ENCODE measurements at places on chromosomes 5 and 9.

DNA sequence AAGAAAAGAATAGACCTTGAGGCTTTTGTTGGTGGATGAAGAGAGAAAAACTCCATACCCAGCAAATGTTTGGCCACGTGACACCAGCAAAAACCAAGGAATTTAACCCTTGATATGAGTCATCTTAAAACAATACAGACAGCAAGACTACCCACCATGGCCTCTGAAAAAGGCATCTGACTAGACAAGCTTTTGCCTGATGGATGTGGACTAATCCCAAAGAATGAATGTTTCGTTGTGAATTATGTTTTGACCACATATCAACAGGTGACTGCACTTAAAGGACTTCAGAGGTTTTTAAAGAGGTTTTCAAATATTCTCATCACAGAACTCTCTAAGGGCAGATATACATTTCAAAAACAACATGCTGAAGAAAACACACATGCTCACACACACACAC is 33.0 kb upstream of the SLC1A3 start:
- DNase-seq: no peak

DNA sequence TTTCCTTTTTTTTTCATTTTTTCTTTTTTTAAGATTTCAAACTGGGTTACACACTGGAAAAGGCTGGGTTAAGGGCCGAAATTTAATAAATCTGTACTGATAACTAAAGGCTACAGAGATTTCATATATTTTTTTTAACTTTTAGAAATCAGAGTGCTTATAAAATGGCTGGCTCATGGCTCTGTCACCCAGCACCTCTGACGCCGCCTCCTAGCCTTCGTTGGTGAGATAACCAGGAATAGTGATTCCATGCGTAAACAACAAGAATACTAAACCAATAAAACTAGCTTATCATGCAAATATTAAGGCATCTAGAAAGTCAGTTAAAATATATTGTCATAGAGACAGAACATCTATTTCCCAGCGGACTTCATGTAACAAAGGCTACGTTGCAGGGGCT is 226.4 kb downstream of the NFIB start:
- DNase-seq: no peak

DNA sequence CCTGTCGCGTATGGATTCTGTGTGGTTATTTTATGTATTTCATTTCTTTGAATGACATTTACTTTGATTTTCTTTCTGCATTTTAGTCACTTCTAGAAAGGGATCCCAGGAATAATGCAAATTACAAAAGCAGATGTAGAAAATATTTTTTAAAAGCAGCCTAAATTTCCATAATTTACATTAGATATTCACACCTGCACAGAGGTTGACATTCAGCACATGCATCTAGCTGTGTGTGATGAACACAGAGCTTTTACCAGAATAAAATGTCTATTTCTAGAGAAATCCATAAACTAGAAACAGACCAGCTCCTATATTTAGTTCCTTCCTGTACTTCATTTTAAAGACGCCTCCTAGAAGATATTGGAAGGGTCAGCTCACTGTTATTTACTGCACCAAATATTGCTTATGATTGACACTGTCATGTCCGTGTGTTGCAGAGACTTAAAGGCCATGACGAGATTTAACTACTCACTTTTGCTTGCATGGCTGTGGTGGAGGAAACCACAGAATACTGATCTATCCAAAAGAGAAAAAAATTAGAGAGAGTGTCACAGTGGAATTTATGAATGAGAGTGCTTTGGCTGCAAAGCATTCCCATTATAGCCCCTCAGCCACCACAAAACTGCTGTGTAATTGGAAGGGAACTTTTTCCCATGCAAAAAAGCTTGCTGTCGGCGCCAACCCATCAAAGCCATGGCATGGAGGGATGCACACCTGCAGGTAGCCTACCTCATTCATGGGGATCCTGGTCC is 58.1 kb downstream of the EBF1 start:
- no peak for DNase-seq

DNA sequence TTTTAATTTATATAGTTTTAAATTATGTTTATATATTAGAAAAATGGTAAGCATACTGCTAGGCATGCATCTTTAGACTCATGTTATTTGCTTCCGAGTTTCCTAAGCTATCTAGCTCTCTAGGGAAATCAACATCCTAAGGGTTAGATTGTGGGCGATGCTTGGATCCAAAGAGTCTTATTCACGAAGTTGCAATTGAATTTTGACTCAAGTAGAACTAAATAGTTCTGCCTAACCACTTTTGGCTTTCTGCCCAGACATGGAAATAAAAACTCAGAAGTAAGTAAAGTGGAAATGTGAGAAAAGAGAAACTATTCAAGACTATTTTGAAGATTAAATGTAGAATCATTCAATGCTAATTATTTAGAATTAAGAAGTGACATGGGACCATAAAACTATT is 440.4 kb downstream of the CDH18 start:
- no peak for DNase-seq

- no peak for DNase-seq
These were observed 1585.6 kb downstream of the EFNA5 start for GRCh38 chr5:106085136-106085535.

DNA sequence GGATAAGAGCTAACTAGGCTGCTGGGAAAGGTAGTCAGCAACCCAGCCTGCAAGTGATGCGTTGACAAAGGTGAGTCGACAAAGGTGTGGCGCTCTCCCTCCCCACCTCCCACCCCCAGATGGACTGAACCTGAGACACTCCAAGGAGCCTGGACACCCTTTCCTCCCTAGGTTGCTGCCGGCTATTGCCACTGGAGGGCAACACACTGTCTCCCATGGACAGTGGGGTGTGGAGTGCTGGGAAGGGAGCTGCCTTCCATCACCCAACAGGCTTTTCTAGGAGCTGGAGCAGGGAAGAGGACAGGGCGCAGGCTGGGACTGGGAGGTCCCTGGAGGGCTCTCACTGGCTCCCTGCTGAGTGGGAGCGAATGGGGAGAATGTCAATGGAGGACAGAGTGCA is 75.4 kb upstream of the ARAP3 start:
- no peak for DNase-seq

GRCh38 chr9:89611425-89611824 is 6.6 kb downstream of the GADD45G start:
- no peak for DNase-seq

GRCh38 chr5:124289130-124289529 is 457.3 kb downstream of the ZNF608 start:
- DNase-seq: peak; percentile 29

GRCh38 chr5:173238312-173239232 is 3.6 kb upstream of the NKX2-5 start:
- DNase-seq: no peak

GRCh38 chr5:93580927-93581445 is at the start of gene NR2F1-AS1:
TSS of gene NR2F1-AS1 (minus strand) at chr5:93581219.
- no peak for DNase-seq

DNA sequence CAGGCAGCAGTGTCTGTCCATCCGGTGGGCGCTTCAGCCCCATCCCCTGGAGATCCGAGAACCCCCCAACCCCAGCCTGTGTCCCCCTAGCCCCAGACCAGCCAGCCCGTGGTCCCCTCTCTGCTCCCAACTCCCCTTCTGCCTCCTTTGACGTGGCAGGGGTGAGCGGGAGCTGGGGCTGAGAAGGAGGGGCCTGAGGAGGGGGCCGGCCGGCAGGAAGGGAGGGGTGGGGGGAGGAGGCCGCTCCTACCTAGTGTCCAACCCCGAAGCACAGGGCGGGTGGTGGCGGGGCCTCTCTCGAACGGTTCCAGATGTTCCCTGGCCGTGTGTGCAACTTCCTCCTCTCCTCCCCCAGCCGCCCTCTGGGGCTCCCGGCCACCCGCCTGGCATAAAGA is 31.0 kb downstream of the GOLGA2 start:
- DNase-seq: peak; percentile 91

GRCh38 chr9:19720377-19720776 is 68.5 kb downstream of the SLC24A2 start:
- no peak for DNase-seq

DNA sequence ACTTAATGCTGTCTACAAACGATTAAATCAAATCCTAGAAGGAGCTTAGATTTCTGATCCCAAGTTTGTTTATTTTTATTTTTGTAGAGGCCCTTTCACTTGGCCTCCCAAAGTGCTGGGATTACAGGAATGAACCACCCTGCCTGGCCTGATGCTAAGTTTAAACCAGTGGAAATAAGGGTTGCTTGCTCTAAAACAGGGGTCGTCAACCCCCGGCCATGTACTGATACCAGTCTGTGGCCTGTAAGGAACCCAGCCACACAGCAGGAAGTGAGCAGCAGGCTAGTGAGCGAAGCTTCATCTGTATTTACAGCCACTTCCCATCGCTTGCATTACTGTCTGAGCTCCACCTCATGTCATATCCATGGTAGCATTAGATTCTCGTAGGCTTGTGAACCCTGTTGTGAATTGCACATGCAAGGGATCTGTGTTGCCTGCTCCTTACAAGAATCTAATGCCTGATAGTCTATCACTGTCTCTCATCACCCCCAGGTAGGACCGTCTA is 11.4 kb downstream of the TTC1 start:
- no peak for DNase-seq

DNA sequence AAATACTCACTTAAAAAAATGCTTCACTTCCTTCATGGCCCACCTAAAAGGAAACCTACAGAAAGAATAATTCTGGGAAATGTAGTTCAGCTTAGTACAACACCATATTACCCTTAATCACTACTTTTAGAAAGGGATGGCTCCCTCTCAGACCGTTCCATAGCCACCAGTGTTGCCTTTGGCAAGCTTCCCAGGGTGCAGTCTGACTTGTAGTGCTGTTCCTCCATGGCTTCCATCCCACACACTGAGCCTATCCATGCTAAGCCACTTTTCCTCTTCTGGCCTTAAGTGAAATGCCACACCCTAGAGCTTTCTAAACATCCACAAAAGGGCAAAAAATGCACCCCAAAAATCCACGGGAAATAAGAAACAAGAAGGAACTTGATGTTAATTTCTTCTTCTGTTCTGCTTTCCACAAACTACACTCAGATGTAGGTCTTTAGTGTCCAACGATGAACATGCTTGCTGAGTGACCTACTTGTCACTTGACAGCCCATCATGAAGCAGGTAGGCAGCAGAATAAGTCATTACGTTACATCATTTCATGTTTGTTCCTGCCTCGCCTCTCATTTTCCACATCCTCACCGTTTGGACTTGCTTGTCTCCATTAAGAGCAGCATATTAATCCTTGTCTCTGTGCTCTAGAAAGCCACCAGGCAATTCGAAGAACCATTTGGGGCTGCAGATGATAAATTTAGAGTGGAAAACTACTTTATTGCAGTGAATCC is 391.1 kb upstream of the GRAMD2B start:
- DNase-seq: peak; percentile 81

- DNase-seq: no peak
These were observed 1.0 kb downstream of the DMRT2 start for GRCh38 chr9:1051210-1051583.

- DNase-seq: no peak
These were observed 22.2 kb downstream of the PIK3R1 start for GRCh38 chr5:68237715-68238114.

GRCh38 chr5:124796495-124796894 is 50.1 kb upstream of the ZNF608 start:
- no peak for DNase-seq

GRCh38 chr5:98775246-98776065 is 2.0 kb downstream of the RGMB start:
- no peak for DNase-seq

- DNase-seq: no peak
These were observed 339.2 kb downstream of the AGTPBP1 start for GRCh38 chr9:85402551-85402950.

DNA sequence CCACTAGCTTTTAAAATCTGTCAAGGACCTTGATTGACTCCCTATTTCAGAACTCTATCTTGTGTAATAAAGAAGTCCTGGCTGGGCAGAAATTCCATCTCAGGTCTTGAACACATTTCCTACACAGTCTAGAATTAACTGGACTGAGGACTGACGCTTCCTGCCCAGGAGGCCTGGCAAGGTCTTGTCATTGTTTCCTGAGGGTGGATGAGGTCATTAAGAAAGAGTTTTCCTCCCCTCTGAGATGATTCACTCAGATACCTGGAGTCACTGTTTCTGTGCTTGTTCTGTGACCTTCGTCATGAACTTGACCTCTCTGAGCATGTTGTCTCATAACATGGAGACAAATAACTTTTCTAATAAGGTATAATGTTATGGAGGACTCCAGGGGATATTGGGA is 10.0 kb downstream of the MTAP start:
- no peak for DNase-seq

- no peak for DNase-seq
These were observed 3.6 kb downstream of the FBXO38 start for GRCh38 chr5:148387325-148387724.

GRCh38 chr9:85020791-85021190 is 351.3 kb downstream of the NTRK2 start:
- DNase-seq: no peak

- peak; percentile 20 for DNase-seq
These were observed 237.1 kb downstream of the CACNA1B start for GRCh38 chr9:138114501-138115245.

DNA sequence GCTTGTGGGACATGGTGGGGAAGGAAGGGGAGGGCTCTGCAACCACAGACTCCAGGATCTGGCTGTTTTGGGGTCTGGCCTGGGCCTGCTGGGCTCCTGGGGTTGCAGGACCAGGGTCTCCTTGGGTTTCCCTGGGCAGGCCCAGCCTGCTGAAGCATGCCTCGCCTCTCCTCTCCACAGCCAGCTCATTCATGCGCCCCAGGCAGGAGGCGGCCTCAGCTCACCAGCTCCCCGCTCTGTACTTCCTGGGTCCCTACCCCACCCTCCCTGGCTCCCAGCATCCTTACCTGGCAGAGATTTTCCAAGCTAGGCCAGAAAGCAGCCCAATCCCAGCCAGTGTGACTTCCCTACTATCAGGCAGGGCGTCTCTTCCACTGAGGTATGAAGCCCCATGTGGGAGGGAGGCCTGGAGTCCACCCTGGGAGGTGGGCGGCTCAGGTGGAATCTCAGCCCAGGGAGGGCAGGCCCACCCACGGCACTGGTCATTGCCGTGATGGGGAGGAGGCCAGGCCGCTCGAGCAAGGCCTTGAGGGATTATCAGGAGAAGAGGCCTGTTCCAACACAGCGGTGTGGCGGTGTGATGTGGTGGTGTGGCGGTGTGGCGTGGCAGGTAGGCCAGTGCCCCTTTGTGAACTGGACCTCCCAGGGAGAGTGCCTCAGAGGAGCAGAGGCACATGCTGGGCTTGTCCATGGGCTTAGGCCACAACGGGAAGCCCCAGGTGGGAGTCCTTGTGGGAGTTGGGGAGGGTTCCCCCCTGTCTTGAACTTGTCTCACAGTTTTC is 103.4 kb downstream of the DAB2IP start:
- no peak for DNase-seq

- DNase-seq: no peak
These were observed 686 bp downstream of the BRD9 start for GRCh38 chr5:891837-892393.

GRCh38 chr5:96196890-96197289 is 235.2 kb upstream of the ELL2 start:
- DNase-seq: no peak

GRCh38 chr5:16577677-16578076 is 39.1 kb downstream of the RETREG1 start:
- DNase-seq: no peak
